RWPE2 (cell line): ENCODE measurements at places on chromosomes 5 and 9.

- no peak for DNase-seq
These were observed 518.1 kb upstream of the NUDT12 start for GRCh38 chr5:104080646-104081175.

- DNase-seq: no peak
These were observed 112.6 kb upstream of the ARRDC3 start for GRCh38 chr5:91495699-91496098.

- no peak for DNase-seq
These were observed 111.7 kb upstream of the PCAT7 start for GRCh38 chr9:94443032-94443722.

DNA sequence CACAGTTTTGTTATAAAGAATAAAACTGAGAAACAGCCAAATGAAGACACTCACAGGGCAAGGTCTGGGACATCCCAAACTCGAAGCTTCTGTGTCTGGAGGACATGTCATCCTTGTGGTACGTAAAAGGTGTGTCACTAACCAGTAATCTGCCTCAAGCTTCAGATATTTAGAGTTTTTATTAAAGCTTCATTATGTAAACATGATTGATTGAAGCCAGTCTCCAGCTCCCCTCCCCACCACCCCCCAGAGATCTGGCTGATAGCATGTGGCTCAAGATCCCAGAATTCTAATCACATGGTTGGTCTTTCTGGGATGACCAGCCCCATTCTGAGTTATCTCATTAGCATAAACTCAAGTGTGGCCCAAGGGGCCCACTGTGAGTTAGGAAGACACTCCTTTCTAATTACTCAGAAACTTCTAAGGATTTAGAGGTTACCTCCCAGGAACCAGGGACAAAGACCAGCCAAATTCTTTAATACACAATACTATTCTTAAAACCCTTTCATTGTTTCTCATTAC, 31.4 kb upstream of the ERAP1 start:
- DNase-seq: no peak

DNA sequence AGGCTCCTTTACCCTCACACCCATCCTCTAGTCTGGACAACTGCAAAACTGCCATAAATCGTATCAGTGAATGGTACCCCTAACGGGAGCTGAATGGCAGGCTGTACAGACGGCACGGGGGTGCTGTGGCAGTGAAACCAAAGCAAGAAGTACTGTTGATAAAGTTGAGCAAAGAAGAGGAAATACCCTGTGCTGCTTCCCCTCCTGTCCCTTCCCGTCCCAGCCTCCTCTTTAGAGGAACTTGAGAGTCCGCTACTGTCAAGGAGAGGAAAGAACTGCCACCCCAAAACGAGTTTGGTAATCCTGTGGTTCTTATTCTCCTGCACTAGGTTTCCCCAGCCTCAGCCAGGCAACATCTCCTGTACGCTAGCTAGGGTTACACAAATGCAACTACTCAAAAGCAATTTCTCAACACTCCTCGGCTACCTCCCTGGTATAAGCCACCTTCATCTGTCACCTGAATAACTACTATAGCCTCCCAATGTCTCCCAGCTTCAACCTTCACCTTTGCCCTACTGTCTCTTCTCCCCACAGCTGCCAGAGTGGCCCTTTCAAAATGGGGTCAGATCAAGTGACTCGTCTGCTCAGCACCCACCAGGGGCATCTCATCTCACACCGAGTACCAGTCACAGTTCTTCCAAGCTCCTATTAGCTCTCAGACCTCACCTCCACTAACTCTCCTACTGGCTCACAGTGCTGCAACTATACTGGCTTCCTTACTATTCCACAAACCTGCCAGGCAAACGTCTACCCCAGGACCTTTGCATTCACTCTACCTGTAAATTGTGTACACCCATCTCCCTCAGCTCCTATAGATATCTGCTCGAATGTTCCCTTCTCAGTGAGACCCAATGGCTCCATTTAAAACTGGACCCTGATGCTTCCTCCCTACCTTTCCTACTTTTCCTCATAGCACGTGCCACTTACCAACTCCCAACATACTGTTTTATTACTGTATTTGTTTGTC, 4.1 kb downstream of the GLRX start:
- no peak for DNase-seq

- DNase-seq: no peak
These were observed 651.4 kb downstream of the RAB3C start for GRCh38 chr5:59234236-59234635.

- DNase-seq: no peak
These were observed 186.1 kb downstream of the GNA14 start for GRCh38 chr9:77462066-77462465.

DNA sequence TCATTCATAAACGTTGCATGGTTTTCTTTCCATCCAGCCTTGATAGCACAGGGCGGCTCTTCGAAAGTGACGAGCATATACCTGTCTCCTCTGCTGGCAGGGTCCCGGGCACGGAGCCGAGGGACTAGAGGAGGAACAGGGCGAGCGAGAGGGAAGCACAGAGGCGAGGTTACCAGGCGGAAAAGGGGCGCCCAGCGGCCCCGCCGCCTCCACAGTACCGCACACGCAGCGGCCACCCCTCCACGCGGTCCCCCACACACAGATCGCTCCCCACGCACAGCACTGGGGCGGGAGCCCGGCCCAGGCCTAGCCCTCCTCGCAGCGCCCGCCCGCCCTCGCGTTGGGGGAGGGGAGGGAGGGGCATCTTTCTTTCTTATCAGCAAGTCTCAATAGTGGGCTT, 296.6 kb upstream of the DAB2 start:
- DNase-seq: no peak
